Activated T-helper 2 cell treated with anti-CD3 and anti-CD28 coated beads, Interferon-gamma antibody, Interleukin-2, Interleukin-4, amounts not matched to agents 10 μg/mL and 5 μg/mL and 100 μg/mL, durations not matched to agents 14 hours and 24 hours and 36 hours (primary cell): ENCODE measurements at places on chromosomes 7 and 10. TPM values are rescaled to one million over a fixed set of nuclear protein-coding genes. Genes with fewer than 3 reads are reported as not detected.

Gene CUEDC2
- total RNA-seq, result 60.7 and 67.5 TPM in 2 replicates

Gene ZNF316
- total RNA-seq, result 21.9 and 24.6 TPM in 2 replicates

GRCh38 chr10:86715156-86715795, 41.1 kb upstream of the BMPR1A start:
- DNase-seq, result no peak

GRCh38 chr10:15460661-15461060, 89.6 kb upstream of the FAM171A1 start:
- no peak for DNase-seq

Gene NPM3
- total RNA-seq, result 139 and 140 TPM in 2 replicates

Gene SPDYE2B
- total RNA-seq, result not detected in 2 replicates

- no peak for DNase-seq
Observed at GRCh38 chr7:150756858-150757257, 19.6 kb downstream of the GIMAP5 start.

DNA sequence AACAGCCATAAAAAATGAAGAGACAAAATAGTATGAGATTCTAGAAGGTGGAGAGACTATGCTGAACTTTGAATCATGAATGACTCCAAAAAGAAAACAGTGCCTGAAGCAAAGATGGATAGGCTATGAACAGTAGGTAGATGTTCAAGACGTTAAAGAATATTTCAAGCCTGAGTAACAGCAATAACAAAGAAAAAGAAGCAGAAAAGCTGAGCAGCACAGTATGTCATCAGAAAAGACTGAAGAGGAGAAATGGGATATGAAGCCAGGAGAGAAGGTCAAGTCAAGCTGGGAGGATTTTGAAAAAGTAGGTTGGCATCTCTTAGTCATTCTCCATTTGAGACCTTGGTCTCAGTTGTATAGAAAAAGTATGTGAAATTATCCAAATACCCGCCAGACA, 484.4 kb downstream of the SORCS1 start:
- no peak for DNase-seq

Gene WDFY4
- total RNA-seq, result 0.18 and 0.21 TPM in 2 replicates

DNA sequence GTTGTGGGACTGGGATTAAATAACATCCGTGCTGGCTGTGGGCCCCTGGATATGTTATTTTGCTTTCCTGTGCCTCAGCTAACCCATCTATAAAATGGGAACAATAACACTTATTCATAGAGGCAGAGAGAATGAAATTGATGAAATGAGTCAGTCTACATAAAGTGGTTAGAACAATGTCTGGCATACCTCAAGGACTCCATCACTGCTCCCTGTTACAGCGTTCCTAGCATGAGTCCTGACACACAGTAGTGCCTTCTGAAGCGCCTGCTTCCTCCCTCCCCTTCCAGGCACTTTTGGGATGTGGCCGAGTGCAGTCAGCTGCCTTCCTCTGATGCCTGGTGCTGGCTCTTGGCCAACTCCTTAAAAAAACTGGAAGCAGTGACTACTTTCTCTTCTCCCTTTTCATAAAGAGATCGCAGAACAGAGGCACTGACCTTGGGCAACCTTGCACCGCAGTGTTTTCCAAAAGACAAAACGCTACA, 108.4 kb upstream of the ZMIZ1 start:
- DNase-seq, result no peak

Gene LRGUK
- total RNA-seq, result 0.11 and 0.16 TPM in 2 replicates

Gene IGFBP1
- not detected in 2 replicates for total RNA-seq

GRCh38 chr10:70863470-70864160, 24.8 kb downstream of the PCBD1 start:
- no peak for DNase-seq

DNA sequence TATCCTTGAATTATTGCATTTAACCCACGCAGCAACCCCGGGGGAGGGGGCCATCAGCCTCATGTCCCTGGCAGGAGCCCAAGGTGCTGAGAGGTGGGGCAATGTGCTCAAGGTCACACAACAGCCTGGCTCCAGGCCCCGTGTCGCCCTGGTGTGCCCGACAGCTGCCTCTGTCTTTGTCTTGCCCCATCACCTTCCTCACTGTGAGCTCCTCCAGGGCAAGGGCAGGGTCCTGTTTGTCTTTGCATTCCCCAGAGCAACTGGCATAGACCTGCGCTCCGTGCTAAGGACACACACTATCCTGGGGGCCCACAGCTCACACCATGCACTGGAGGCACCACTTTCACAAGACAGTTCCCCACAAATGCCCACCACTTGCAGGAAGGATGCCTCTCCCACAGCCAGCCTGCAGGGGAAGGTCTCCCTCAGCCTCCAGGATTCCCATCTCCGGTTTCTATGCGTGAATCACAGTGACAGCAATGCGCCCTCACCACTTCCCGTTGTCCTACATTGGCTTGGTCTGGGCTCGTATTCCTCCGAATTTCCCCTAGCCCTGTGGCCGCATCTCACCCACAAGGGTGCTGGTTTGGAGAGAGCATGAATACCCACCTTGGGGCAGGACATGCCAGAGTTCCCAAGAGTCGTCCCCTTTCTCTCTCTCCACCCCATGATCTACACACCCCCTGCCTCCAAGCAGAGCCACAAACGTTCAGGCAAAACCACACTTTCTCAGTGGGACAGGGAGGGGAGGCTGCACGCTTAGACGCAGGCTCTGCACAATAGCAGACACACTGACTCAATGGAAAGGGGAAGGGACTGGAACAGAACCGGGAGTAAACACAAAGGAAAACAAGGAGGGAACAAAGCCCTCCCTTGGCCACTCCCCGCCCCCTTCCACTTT, 10.3 kb downstream of the ITPRIP start:
- DNase-seq, result no peak

Gene PRPS1L1
- total RNA-seq, result not detected in 2 replicates

DNA sequence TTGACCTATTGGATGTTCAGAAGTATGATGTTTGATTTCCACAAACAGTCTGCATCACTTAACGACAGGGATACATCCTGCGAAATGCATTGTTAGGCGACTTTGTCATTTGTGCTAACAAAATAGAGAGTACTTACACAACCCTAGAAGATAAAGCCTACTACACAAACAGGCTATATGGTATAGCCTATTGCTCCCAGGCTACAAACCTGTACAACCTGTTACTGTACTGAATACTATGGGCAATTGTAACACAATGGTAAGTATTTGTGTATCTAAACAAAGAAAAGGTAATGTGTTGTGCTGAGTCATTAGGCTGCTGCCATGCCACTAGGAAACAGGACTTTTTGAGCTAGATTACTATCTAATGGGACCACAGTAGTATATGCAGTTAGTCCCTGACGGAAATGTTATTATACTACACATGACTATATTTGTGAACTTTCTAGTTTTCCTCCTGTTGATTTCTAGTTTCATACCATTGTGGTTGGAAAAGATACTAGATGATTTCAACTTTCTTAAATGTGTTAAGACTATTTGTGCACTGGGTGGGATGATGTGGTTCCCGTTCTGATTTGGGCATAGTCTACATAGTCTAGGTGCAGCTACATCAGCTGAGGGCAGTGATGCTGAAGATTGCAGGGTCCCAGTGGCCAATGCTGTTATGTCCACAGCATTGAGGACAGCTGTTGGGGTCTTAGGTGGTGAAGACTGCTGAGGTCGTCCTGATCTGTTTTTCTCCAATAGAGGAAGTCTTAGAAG, 161.7 kb downstream of the HTR7 start:
- DNase-seq, result no peak

GRCh38 chr7:80346704-80347103, 165.2 kb downstream of the GNAT3 start:
- no peak for DNase-seq

DNA sequence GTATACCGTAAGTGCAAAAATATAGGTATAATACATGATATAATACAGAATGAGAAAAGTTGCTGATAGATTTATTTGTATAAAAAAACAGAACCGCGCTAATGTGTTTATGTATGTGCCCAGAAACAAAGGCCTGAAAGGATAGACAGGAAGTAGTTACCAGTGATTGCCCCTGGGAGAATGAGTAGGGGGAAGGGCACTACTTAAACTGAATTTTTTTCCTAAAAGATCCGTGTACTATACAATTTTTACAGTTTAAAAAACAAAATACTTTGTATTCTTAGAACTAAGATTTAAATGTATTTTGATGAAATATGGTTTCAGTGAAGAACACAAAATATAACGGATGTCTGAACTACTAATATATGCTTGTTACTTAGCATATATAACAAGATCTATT, 2.9 kb downstream of the IPMK start:
- no peak for DNase-seq

- no peak for DNase-seq
Observed at GRCh38 chr10:66805612-66806011, 120.2 kb upstream of the LRRTM3 start.

DNA sequence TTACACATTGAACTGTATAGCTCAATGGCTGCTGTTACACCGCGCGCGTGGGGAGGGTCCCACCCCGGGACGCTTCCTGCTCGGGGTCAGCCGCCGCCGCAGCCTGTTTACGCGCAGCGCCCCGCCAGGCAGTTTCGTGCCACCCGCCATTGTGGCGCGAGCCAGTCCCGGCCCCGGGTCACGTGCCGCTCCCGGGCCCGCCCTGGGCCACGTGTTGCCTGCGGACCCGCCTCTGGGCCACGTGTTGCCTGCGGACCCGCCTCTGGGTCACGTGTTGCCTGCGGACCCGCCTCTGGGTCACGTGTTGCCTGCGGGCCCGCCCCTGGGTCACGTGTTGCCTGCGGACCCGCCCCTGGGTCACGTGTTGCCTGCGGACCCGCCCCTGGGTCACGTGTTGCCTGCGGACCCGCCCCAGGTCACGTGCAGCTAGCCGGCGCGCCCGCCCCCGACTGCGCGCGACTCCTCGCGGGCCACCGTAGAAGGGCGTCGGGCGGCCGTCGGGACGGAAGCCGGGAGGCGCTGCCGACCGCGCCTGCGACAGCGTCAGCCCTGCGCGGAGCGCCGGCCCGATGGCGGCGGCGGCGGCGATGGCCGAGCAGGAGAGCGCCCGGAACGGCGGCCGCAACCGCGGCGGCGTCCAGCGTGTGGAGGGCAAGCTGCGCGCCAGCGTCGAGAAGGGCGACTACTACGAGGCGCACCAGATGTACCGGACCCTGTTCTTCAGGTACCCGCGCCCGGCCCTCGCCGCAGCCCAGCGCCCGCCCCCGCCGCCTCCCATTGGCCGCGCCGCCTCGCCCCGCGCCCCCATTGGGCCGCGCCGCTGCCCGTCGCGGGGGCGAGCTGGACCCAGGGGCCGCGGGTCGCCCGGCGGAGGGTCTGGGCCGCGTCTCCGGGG, at the start of gene GET4:
Gene GET4 (plus strand): TSS at position 478 of the 895 bp plus-strand sequence. CDS start 92 bp downstream, at position 570.
- peak; percentile 96 for DNase-seq

Gene CNOT4
- 19.3 and 24.0 TPM in 2 replicates for total RNA-seq

GRCh38 chr7:147062897-147063296, 946.3 kb downstream of the CNTNAP2 start:
- DNase-seq, result no peak

Gene NYAP1
- total RNA-seq, result 0.27 and 0.34 TPM in 2 replicates

DNA sequence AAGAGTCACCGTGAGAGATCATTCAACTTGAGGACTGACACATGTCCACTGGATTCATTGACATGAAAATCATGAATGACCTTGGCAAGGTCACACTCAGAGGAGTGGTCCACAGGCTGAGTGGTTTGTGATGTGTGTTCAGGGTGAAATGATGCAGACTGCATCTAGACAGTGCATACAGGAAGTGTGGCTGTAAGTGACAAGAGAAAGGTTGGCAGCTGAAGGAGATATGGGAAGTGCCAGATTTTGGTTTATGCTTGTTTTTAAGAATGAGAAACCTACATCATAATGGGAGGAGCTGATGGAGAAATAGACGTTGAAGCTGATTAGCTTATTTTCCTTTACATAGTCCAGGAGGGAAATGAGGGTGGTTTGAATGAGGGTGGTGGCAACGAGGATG, 64.8 kb upstream of the VIPR2 start:
- no peak for DNase-seq

DNA sequence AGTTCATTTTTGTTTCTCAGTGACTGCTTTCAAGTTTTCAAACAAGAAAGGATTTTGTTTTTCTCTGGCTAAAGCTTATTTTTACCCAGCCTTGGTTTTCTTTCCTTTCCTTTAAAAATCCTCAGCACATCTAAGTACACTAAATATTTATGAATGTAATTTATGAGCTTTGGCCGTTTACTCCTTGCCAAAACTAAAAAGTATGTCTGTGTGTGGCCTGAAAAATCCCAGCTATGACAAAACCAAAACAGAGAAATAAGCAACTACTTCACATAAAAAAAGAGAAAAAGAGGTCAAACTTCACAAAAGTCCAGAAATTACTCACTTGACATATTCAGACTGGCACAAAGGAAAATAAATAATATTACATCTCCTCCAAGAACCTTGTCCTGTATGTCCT, 365.1 kb upstream of the NFE2L3 start:
- DNase-seq, result no peak

- no peak for DNase-seq
Observed at GRCh38 chr10:60114765-60115586, 208.6 kb upstream of the CCDC6 start.

Gene LAMB1
- 0.34 and 0.41 TPM in 2 replicates for total RNA-seq

Gene CHAT
- 2.2 and 2.5 TPM in 2 replicates for total RNA-seq

DNA sequence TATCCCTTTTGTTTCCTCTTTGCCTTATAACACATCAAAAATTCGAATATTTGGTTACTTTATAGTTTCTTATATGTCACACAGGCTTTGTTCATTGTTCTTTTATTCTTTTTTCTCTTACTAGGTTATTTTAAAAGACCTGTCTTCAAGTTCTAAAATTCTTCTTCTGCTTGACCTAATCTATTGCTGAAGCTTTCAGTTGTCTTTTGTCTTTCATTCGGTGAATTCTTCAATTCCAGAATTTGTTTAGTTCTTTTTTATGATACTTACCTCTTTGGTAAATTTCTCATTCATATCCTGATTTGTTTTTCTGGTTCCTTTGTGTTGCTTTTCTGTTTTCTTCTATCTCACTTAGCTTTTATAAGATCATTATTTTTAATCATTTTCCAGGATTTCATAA, 188.4 kb downstream of the ZEB1 start:
- no peak for DNase-seq

Gene TFR2
- 16.7 and 19.7 TPM in 2 replicates for total RNA-seq

Gene COL1A2
- total RNA-seq, result 1.4 and 1.5 TPM in 2 replicates

Gene CARD11
- 72.8 and 74.1 TPM in 2 replicates for total RNA-seq

Gene FOXI2
- total RNA-seq, result not detected in 2 replicates

GRCh38 chr10:78804411-78805032, 264.2 kb upstream of the ZMIZ1 start:
- no peak for DNase-seq

DNA sequence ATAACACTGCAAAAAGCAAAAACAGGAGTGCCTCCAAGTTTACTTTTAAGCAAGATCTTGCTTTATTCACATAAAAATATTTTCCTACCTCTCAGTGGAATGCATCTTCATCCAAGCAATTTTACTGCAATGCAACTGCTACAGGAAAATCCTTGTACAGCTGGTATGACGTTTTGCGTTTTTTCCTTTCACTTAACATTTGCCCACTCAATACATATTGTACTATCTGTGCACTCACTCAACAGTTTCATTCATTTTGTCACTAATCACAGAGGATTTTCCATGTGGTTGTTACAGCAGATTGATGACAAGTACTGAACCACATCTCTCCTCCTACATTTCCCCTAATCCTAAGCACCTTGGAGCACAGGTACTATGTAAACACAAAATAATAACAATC, 222.0 kb upstream of the IMMP2L start:
- no peak for DNase-seq
